ENCODE measurements at places on chromosomes 2 and 18.
A peak's percentile ranks its signal among the peaks of the same experiment; 100 is the strongest.

DNA sequence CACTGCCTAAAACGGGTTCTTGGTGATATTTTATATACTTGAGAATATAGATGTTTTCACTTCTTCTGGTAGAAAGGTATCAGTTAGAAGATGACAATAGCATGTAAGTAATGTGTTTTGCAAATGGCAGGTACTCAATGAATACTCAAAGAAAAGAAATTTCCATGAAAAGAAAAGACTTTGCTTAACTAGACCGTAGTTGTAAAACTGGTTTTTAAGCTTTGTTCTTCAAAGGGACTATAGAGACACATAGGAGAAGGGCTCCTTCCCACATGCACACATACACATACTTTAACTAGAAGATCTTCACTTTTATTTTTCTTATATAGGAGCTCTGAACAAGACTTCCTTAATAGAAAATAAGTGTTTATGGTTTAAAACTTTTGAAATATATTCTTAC lies 215.3 kb upstream of the RND3 start:
- no peak for DNase-seq
- no peak overlapping the region for H3K4me3 ChIP-seq
- H3K36me3 ChIP-seq, result no peaks in the 10 kb centered on the region
- no peaks in the 10 kb centered on the region for H3K27me3 ChIP-seq
- H3K27ac ChIP-seq, result no peak overlapping the region

DNA sequence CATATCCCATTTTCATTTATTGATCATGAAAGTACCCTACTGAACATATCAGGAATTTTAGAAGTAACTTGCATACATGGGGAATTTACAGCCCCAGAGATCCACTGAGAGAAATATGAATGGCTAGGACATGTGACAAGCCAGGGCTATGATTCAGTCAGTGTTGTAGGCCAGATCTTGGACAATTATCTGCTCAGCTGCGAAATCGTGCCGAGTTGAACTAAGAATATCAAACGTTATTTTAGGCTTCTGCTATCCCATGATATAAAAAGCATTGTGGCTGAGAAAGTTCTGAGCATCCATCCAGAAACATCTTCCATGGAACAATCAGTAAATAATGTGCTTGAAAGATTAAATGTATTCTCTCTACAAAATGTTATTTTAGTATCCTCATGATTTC lies 85.7 kb upstream of the UNC80 start:
- no peaks in the 10 kb centered on the region for H3K4me1 ChIP-seq
- H3K27me3 ChIP-seq, result no peaks in the 10 kb centered on the region
- DNase-seq, result no peak
- H3K36me3 ChIP-seq, result no peaks in the 10 kb centered on the region
- H3K4me3 ChIP-seq, result no peak overlapping the region
- H3K27ac ChIP-seq, result no peak overlapping the region

DNA sequence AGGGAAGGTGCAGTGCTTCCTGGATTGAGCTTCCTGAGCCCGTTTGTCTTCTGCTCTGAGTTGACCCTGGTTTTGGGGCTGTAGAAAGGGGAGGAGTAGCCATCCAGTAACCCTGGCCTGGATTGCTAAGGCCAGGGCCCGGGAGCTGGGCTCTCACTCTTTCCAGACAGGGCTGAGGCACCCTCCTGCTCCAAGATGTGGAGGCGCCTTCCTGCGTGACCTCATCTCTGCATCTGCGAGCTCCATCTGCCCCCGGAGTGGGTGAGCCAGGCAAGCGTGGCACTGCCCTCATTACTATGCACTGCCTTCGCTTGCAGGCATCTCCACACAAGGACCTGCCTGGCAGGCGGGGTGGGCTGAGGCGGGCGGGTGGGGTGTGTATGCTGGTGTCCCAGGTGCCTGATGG lies 58.0 kb downstream of the RAB31 start:
- no peak overlapping the region for H3K27ac ChIP-seq
- no peak overlapping the region for H3K4me3 ChIP-seq
- H3K27me3 ChIP-seq, result no peaks in the 10 kb centered on the region

GRCh38 chr2:202039278-202040078 lies 5.8 kb downstream of the FZD7 start:
- no peak overlapping the region for H3K27ac ChIP-seq
- no peaks in the 10 kb centered on the region for H3K36me3 ChIP-seq
- no peak for DNase-seq
- no peak overlapping the region for H3K4me3 ChIP-seq
- H3K4me1 ChIP-seq, result peaks cover 3% of the 10 kb centered on the region

GRCh38 chr2:196238836-196239380 lies 67.5 kb upstream of the STK17B start:
- peak overlapping the region; percentile 90 for H3K27ac ChIP-seq
- no peaks in the 10 kb centered on the region for H3K36me3 ChIP-seq
- peaks cover 46% of the 10 kb centered on the region for H3K4me1 ChIP-seq

- H3K27ac ChIP-seq, result no peak overlapping the region
- H3K36me3 ChIP-seq, result no peaks in the 10 kb centered on the region
- H3K27me3 ChIP-seq, result no peaks in the 10 kb centered on the region
- DNase-seq, result no peak
- no peak overlapping the region for H3K4me3 ChIP-seq
- H3K4me1 ChIP-seq, result no peaks in the 10 kb centered on the region
These were observed 300.9 kb downstream of the CYP26B1 start for GRCh38 chr2:71846669-71847291.

- H3K27me3 ChIP-seq, result no peaks in the 10 kb centered on the region
- no peak overlapping the region for H3K27ac ChIP-seq
- no peaks in the 10 kb centered on the region for H3K4me1 ChIP-seq
- no peaks in the 10 kb centered on the region for H3K36me3 ChIP-seq
- H3K4me3 ChIP-seq, result no peak overlapping the region
- no peak for DNase-seq
These were observed 95.4 kb upstream of the CYP20A1 start for GRCh38 chr2:203143391-203143790.

DNA sequence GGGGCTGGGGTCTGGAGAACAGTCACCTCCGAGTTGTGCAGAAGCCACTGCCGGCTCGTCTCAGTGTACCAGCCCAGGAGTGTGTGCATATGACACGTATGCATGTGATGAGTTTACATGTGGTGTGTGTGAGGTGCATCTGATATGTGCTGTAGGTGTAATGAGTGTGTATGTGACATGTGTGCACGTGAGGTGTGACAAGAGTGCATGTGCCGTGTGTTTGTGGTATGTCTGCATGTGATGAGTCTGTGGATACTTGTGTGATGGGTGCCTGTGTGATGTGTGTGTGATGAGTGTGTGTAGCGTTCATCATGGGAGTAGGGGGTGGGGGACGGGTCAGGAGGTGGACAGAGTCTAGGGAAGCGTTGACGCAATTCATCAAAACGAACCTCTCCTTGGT lies 12.8 kb downstream of the NTSR2 start:
- H3K4me3 ChIP-seq, result no peak overlapping the region
- H3K36me3 ChIP-seq, result no peaks in the 10 kb centered on the region
- DNase-seq, result no peak
- 0 out of 2 replicates have a peak, but pooled peaks cover 4% of the 10 kb centered on the region for H3K27me3 ChIP-seq
- no peak overlapping the region for H3K27ac ChIP-seq
- no peaks in the 10 kb centered on the region for H3K4me1 ChIP-seq

GRCh38 chr2:203279288-203279687 lies 40.5 kb downstream of the CYP20A1 start:
- H3K27ac ChIP-seq, result no peak overlapping the region
- DNase-seq, result no peak
- no peak overlapping the region for H3K4me3 ChIP-seq

- no peak for DNase-seq
- no peaks in the 10 kb centered on the region for H3K27me3 ChIP-seq
- no peak overlapping the region for H3K27ac ChIP-seq
These were observed 62.5 kb downstream of the TGOLN2 start for GRCh38 chr2:85265304-85265703.

DNA sequence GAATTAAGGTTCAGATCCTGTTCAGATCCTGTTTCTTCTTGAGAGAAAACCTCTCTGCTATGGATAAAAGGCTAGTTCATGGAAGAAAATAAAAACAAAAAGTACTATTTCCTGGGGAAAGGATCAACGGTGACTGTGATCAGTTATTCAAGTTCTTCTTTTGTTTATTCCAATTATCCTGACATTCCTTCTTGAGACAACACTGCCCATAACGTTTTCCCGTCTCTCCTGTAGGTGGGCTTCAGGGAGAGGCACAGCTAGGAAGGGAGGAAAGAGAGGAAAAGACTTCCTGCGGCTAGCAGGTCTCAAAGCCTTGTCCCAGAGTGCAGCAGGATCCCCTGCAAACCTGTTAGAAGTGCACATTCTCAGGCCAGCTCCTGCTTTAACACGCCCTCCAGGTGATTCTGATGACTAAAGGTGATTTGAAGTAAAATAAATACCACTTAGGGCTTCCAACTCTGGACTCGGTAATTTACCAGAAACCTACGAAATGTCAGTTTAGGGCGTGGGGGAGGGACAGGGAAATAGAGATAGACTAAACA lies 4.5 kb upstream of the FHL2 start:
- H3K36me3 ChIP-seq, result no peaks in the 10 kb centered on the region
- H3K4me3 ChIP-seq, result no peak overlapping the region
- H3K27me3 ChIP-seq, result no peaks in the 10 kb centered on the region
- H3K4me1 ChIP-seq, result peaks cover 3% of the 10 kb centered on the region
- no peak for DNase-seq
- no peak overlapping the region for H3K27ac ChIP-seq

GRCh38 chr2:3517948-3518495 lies 1.3 kb downstream of the ADI1 start:
- H3K4me1 ChIP-seq, result peaks cover 23% of the 10 kb centered on the region
- peak overlapping the region; percentile 75 for H3K4me3 ChIP-seq
- H3K36me3 ChIP-seq, result 0 out of 2 replicates have a peak, but pooled peaks cover 5% of the 10 kb centered on the region
- H3K27ac ChIP-seq, result peak overlapping the region; percentile 91
- DNase-seq, result no peak

DNA sequence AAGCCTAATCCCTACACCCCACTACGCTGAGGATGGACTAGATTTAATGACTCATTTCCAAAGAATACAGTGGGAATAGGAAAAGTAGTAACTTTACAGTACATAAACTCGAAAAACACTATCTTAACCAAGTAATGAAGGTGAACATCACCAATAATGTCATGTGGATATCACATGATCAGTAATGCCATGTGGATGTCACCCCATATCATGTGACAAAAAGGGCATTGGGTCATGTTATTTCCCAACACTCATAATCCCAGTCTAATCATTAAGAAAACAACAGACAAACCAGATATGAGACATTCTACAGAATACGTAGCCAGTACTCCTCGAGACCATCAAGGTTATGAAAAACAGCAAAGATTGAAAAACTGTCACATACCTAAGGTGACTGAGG lies 667.3 kb upstream of the CRIM1 start:
- H3K27ac ChIP-seq, result no peak overlapping the region
- no peaks in the 10 kb centered on the region for H3K27me3 ChIP-seq
- DNase-seq, result no peak
- H3K4me1 ChIP-seq, result no peaks in the 10 kb centered on the region
- no peaks in the 10 kb centered on the region for H3K36me3 ChIP-seq

DNA sequence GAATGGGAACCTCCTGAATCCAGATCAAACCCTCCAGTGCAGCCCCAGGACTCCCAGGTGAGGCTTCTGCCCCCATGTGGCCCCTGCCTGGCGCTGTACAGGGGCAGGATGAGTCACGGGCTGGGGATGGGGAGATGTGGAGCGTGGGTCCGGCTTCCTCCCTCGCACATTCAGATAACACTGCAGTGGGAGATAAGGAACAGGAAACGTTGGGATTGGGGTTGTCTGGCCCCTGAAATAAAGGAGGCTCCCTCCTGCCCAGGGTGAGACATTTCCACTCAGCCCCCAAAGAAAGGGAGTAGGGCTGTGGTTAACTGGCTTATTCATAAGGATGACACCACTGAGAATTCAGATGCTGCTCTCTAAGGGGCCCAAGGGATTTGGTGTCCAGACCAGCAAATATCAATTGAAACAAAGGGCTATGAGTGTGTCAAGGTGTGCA lies 30.7 kb downstream of the IGFBP5 start:
- H3K4me1 ChIP-seq, result no peaks in the 10 kb centered on the region
- H3K4me3 ChIP-seq, result no peak overlapping the region
- no peaks in the 10 kb centered on the region for H3K36me3 ChIP-seq
- no peak overlapping the region for H3K27ac ChIP-seq
- no peaks in the 10 kb centered on the region for H3K27me3 ChIP-seq
- no peak for DNase-seq

GRCh38 chr2:48445091-48445725 lies 84.7 kb upstream of the STON1 start:
- H3K4me3 ChIP-seq, result no peak overlapping the region
- H3K27ac ChIP-seq, result no peak overlapping the region
- H3K36me3 ChIP-seq, result no peaks in the 10 kb centered on the region
- peaks cover 36% of the 10 kb centered on the region for H3K4me1 ChIP-seq

- H3K27me3 ChIP-seq, result no peaks in the 10 kb centered on the region
- no peaks in the 10 kb centered on the region for H3K36me3 ChIP-seq
- no peak for DNase-seq
- no peak overlapping the region for H3K4me3 ChIP-seq
- no peaks in the 10 kb centered on the region for H3K4me1 ChIP-seq
- no peak overlapping the region for H3K27ac ChIP-seq
These were observed 100.5 kb upstream of the UNC80 start for GRCh38 chr2:209671020-209671680.

GRCh38 chr2:239443666-239444567 lies 43.1 kb upstream of the HDAC4 start:
- no peak for DNase-seq
- no peaks in the 10 kb centered on the region for H3K4me1 ChIP-seq
- H3K27me3 ChIP-seq, result no peaks in the 10 kb centered on the region
- no peak overlapping the region for H3K4me3 ChIP-seq
- no peak overlapping the region for H3K27ac ChIP-seq
- H3K36me3 ChIP-seq, result no peaks in the 10 kb centered on the region

GRCh38 chr2:149213764-149214493 lies 116.5 kb upstream of the LYPD6 start:
- H3K4me1 ChIP-seq, result no peaks in the 10 kb centered on the region
- no peaks in the 10 kb centered on the region for H3K36me3 ChIP-seq
- no peak overlapping the region for H3K27ac ChIP-seq
- H3K4me3 ChIP-seq, result no peak overlapping the region
- no peak for DNase-seq

- no peaks in the 10 kb centered on the region for H3K36me3 ChIP-seq
- DNase-seq, result no peak
- H3K4me3 ChIP-seq, result no peak overlapping the region
- no peak overlapping the region for H3K27ac ChIP-seq
- no peaks in the 10 kb centered on the region for H3K4me1 ChIP-seq
These were observed 485.2 kb upstream of the REG3G start for GRCh38 chr2:78540255-78540654.

DNA sequence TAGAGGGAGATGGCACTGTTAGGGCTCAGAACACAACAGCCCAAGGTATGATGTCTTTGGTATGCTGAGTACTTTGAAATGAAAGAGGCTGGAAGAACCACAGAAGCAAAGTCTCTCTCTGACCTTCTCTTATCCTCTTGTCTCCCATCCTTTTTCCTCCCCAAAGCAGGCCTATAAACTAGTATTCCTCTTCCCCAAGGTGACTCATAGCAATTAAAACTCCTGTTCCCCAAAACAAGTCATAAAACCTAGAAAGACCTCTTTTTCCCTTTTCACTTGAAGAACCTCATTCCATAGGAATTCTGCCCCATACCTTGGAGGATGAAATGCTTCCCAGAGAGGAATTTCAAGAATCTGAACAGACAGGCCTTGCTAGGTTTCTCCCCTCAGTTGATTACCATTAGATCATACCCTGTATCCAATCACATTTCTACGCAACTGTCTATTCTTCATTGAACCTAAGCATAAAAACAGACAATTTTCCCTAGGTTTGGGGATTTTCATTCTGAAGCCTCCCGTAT lies 25.7 kb downstream of the MDH1 start:
- no peaks in the 10 kb centered on the region for H3K36me3 ChIP-seq
- no peak overlapping the region for H3K4me3 ChIP-seq
- no peak overlapping the region for H3K27ac ChIP-seq
- H3K4me1 ChIP-seq, result peaks cover 15% of the 10 kb centered on the region
- no peak for DNase-seq

- peaks cover 25% of the 10 kb centered on the region for H3K4me1 ChIP-seq
- no peaks in the 10 kb centered on the region for H3K36me3 ChIP-seq
- peak overlapping the region; percentile 72 for H3K4me3 ChIP-seq
- H3K27me3 ChIP-seq, result no peaks in the 10 kb centered on the region
- DNase-seq, result peak; percentile 43
These were observed 276 bp downstream of the NFE2L2 start for GRCh38 chr2:177264209-177264692.
